ENCODE measurements at places on chromosomes 2 and 18. TPM values are rescaled to one million over a fixed set of nuclear protein-coding genes. Genes with fewer than 3 reads are reported as not detected.
A peak's percentile ranks its signal among the peaks of the same experiment; 100 is the strongest.

DNA sequence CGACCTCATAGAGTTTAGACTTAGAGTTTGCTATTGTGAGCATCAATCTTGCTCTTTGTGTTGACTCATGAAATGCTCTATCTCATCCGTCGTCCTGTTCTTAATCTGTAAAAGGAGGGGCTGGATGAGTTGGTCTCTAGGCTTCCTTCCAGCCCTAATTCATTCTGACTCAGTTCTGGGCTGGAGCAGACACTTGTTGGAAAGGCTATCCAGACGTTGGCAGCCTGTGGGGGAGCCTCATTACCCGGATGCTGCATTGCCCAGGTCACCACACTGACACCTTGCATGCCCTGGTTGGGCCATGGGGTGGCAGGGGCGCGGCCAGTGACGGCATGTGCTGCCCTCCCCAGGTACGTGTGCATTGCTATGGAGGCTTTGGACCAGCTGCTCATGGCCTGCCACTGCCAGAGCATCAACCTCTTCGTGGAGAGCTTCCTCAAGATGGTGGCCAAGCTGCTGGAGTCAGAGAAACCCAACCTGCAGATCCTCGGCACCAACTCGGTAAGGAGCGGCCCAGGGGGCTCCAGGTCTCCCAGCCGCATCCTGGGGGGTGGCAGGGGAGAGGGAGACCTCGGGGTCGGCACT lies 61.5 kb downstream of the EFR3B start:
- no peak for DNase-seq
- H3K4me1 ChIP-seq: no peaks in the 10 kb centered on the region
- no peak overlapping the region for H3K4me3 ChIP-seq
- H3K27ac ChIP-seq: no peak overlapping the region

GRCh38 chr2:100682536-100682935 lies 119.7 kb downstream of the PDCL3 start:
- no peak overlapping the region for H3K27ac ChIP-seq
- no peak overlapping the region for H3K4me3 ChIP-seq
- H3K27me3 ChIP-seq: peaks cover 4% of the 10 kb centered on the region
- no peak for DNase-seq
- peaks cover 1% of the 10 kb centered on the region for H3K36me3 ChIP-seq

Gene LOXHD1
- not detected for total RNA-seq

GRCh38 chr2:42339191-42339912 lies 21.7 kb downstream of the COX7A2L start:
- H3K4me1 ChIP-seq: peaks cover 39% of the 10 kb centered on the region
- H3K36me3 ChIP-seq: peaks cover 44% of the 10 kb centered on the region
- no peak overlapping the region for H3K4me3 ChIP-seq
- peak overlapping the region; percentile 47 for H3K27ac ChIP-seq
- DNase-seq: no peak

DNA sequence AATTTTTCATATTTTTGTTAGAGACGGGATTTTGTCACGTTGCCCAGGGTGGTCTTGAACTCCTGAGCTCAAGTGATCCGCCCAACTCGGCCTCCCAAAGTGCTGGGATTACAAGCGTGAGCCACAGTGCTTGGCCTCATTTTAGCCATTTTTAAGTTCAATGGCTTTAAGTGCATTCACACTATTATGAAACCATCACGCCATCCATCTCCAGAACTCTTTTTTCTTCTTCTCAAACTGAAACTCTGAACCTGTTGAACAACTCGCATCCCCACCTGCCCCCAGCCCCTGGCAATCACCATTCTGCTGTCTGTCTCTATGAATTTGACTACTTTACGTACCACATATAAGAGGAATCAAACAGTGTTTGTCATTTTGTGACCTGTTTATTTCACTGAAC lies 31.3 kb upstream of the ASB18 start:
- no peaks in the 10 kb centered on the region for H3K36me3 ChIP-seq
- H3K4me3 ChIP-seq: no peak overlapping the region
- H3K27me3 ChIP-seq: no peaks in the 10 kb centered on the region
- DNase-seq: no peak

- H3K4me3 ChIP-seq: no peak overlapping the region
- no peak for DNase-seq
- H3K36me3 ChIP-seq: peaks cover 6% of the 10 kb centered on the region
- H3K27ac ChIP-seq: no peak overlapping the region
These were observed 95.4 kb downstream of the MTA3 start for GRCh38 chr2:42663828-42664227.

- no peak for DNase-seq
- no peak overlapping the region for H3K4me3 ChIP-seq
- H3K27ac ChIP-seq: no peak overlapping the region
- H3K36me3 ChIP-seq: no peaks in the 10 kb centered on the region
These were observed 78.0 kb upstream of the GATA6 start for GRCh38 chr18:22091341-22091740.

GRCh38 chr2:6999211-6999877 lies 82.1 kb downstream of the RNF144A start:
- H3K27me3 ChIP-seq: no peaks in the 10 kb centered on the region
- H3K4me3 ChIP-seq: no peak overlapping the region

GRCh38 chr18:6435731-6436130 lies 21.0 kb upstream of the L3MBTL4 start:
- no peaks in the 10 kb centered on the region for H3K36me3 ChIP-seq
- no peak for DNase-seq
- no peaks in the 10 kb centered on the region for H3K4me1 ChIP-seq

Gene MALL
- 0.31 TPM for total RNA-seq

Gene RNF152
- total RNA-seq: 0.56 TPM

DNA sequence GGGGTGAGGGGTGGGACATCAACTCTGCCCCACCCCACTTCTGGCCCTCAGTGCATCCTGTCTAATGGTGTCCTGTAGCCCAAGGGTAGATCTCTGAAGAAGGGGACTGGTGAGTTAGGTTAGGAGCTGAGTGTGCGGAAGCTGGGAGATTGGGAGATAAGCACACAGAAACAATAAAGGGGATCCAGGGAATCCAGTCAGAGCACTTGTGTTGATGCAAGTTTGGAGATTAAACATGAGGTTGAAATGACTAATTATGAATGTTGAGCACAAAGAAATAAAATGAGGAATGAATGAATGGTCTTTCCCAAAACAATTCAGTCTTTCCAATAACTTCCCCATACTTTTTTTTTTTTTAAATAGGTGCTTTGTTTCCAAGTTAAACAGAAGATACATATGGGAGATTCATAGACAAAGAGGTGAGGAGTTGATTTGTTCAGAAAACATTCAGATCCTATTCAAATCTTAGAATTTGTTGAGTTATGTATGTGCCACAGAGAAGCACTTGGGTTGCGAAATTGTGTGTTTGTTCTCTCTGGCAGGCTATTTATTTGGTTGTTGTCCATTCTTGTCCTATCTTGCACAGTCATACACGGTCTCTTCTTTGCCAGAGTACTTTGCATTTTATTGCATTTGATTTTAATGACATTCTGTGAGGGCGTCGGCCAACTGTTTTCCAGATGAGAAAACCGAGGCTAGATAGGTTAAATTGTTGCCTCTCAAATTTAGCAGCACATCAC lies 31.6 kb upstream of the NABP1 start:
- H3K36me3 ChIP-seq: peaks cover 7% of the 10 kb centered on the region
- peaks cover 20% of the 10 kb centered on the region for H3K4me1 ChIP-seq
- no peak overlapping the region for H3K4me3 ChIP-seq
- peaks cover 5% of the 10 kb centered on the region for H3K27me3 ChIP-seq

All from activated T-helper 1 cell treated with anti-CD3 and anti-CD28 coated beads, Interleukin-12 subunit alpha, Interleukin-12 subunit beta, Interleukin-2, Interleukin-4 antibody, amounts not matched to agents 30 ng/mL and 10 ng/mL and 1 ng/mL, durations not matched to agents 14 hours and 24 hours and 36 hours (primary cell).